ENCODE measurements at places on chromosomes 12 and 14.

DNA sequence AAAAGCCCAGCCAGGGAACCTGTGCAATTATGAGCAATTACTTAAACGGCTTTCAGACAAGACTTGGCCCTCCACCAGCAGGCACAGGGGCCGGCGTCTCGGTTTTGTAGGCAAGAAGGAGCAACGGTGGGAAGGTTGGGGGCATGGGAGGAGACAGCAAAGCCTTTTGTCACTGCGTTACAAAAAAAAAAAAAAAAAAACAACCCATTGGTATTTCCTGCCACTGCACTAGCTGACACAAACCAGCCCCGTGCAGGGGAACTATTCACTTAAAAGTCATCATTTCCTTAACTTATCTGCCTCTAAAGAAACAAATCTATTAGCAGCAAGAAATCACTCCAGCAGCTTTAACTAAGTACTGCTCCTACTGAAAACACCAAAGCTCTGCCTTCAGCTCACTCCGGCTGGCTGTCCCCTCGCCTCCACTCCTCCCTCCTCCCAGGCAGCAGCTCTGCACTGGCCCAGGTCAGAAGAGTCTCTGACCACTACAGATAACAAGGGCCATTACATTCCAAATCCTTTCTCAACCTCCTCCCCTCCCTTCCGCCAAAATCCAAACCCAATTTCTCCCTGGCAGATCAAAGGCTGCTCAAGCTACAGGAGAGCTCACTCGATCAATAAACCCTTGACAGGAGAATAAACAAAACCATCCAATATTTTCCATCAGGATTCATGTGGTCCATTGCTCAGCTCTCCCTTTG is 105.2 kb upstream of the CDKN3 start:
- DNase-seq: no peak

DNA sequence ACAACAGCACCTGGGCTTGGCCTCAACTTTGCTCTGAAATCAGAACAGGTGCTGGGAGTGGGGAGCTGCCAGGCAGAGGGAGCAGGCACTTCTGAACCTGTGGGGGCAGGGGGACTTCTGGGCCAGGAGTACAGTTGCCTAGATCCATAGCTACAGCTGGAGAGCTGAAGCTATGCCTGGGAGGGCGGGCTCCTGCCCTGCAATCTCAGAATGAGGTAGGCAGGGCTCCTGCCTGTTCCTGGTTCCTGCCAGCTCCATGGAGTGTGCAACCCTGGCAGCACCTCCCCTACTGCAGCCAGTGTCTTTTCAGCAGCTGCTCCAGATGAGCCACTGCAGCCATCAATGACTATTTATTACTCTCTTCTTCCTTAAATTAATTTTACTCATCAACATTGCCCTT is 62.1 kb upstream of the NAV3 start:
- no peak for DNase-seq

DNA sequence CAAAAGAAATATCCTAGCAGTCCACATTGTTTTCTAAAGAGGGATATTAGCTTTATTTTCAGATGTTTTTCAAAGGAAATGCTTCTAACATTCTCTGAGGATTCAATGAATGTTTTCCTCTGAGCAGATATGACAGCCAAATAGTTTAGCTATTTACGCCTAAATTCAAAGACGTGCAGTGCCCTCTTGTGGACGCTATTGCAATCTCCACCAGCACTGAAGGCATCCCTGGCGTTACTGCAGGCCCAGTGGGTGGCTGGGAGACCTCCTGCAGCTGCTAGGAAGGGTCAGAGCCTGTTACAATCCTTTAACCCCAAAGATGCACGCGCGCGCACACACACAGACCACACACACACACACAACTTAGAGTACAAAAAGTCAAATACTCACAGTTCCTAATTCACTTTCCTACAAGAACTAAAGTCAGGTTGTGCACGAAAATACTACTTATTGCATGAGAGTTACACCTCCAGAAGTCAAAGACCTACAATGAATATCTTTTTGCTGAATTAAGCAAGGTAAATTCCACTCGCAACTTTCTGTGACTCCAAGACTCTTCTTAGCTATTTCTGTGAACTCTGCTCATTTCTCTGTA is 589.3 kb upstream of the TMEM132C start:
- peak; percentile 80 for DNase-seq

- no peak for DNase-seq
Observed at GRCh38 chr14:89720076-89720687, 234.3 kb downstream of the EFCAB11 start.

GRCh38 chr12:116540622-116541152 is 18.5 kb upstream of the MAP1LC3B2 start:
- no peak for DNase-seq

GRCh38 chr14:30874999-30875787 is 834 bp downstream of the COCH start:
- peak; percentile 24 for DNase-seq

DNA sequence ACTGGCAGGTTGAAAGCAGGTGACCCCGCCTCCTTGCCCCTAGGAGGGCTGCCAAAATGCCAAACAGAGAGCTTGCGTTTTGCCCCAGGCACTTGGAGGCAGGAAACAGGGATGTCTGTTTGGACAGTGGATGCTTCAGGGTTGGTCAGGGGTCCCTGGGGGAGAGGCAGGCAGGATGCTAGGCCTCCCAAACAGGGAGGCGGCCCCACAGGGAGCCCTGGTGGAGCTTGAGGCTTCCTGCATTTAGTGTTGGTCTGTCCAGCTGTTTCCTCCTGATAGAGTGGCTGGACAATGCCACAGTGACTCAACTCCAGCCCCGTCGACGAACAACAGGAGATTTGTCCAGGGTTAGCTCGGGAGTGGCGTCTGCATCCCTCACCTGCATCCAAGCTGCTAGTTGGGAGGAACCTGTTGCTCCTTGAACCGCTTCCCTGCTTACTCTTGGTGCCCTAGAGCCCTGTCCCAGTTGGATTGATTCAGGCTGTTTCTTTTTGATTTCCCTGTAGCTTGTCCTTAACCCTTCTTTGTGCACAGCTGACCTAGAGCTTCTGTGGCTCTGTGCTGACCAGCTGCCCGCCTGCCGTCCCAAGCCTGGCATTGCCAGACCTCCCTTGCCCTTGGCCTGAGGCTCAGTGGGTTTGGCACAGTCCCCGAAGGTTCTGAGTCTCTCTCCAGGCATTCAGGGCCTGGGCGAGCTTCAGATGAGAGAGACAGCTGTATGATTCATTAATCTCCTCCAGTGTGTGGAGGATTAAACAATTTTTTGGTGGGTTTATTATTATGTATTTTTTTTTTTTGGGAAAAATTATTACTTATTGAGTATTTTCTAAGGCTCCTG is 45.9 kb downstream of the TSPAN9 start:
- no peak for DNase-seq

GRCh38 chr12:58106195-58106594 is 164.8 kb downstream of the ATP23 start:
- DNase-seq: no peak

DNA sequence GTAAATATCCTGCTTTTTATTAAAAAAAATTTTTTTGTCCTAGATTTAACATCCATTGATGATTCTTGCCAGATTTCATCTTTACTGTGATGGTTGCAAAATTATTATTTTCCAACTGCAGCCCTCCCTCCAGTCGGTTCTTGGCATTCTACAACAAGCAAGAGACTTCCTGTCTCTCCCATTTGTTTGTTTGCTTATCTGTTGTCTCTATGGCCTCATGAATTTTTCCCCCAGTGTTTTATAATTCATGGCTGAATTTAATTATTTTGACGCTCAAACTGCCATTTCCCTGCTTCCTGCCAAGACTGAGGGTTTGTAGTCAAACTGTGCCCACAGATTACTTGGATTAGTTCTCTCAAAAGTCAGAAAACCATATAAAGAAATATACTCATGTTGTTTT is 25.9 kb downstream of the CGRRF1 start:
- DNase-seq: no peak

GRCh38 chr12:57330992-57331391 is 80.0 kb upstream of the STAC3 start:
- no peak for DNase-seq

DNA sequence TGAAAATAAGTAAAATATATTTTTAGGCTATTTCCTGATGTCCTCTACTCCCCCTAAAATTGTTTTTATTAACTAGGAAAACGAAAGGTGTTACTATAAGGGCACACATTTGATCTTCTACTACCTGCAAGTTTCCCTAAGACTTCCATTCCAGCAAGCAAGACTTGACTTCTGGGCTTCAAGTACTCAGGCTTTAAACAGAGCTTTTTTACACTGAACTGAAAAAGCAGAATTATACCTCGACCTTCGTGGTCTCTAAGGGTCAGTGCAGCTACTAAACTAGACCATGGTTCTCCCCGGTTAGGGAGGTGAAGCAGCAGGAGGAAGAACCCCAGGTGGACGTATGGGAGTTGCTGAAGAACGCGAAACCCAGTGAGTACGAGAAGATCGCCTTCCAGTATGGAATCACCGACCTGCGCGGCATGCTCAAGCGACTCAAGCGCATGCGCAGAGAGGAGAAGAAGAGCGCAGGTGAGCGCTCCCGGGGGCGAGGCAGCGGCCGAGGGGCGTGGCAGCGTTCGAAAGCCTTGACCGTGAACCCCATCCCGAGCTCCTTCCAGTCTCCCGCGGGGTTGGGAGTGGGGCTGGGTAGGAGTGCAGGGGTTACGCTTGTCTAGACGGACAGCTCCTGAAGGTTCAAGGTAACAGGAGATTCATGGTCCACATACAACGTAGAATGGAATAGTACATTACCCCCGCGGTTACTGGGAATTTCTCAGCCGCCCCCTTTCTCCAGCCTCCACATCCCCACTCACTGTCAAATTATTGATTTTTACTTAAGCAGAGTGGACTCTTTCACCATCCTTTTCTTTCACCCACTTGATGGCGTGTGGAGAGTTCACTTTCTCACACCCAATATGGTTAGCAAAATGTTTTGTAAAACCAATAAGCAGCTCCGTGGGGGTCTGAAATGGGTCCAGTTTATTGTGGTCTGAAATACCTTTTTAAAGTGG is 47.6 kb downstream of the MYBPC1 start:
- DNase-seq: no peak

DNA sequence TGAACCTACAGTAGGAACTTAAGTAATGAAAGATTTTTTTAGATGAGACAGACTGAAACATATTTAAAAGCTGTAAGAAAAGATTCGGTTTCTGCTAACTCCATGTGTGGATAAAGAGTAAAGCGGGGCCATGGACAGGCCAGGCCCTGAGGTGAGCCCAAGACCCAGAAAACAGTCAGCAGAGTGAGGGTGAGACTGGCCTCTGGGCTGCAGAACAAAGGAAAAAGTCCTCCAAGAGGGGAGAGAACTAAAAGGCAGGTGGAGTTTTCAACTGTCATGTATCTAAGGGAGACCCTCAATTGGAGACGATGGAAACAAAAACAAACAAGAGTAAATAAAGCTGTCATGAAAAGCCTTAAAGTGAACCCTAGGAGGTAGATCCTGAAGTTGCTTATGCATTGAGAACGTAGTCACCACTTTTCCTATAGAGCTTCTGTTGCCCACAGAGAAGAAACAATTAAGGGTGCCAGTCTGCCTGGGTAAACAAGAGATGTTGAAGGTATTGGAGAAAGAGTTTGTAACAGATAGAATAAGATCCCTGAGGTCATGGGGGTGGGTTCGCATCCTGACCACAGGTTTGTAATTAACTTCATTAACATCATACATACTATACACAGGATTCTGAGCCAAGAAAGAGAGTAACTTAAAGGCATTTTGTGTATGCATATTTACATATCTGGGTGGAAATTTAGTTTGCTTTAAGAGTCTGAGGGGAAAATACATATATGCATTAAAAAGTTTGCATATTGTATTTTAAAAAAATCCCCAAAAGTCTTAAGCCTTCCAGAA is 268.7 kb upstream of the PDE3A start:
- no peak for DNase-seq

GRCh38 chr12:109678719-109679118 is 34.9 kb upstream of the FAM222A start:
- no peak for DNase-seq

- DNase-seq: no peak
Observed at GRCh38 chr12:47778881-47779280, 5.8 kb downstream of the SLC48A1 start.

- DNase-seq: no peak
Observed at GRCh38 chr14:74140374-74140850, 55.7 kb downstream of the LIN52 start.

GRCh38 chr14:95236221-95236620 is 78.9 kb upstream of the DICER1 start:
- no peak for DNase-seq

DNA sequence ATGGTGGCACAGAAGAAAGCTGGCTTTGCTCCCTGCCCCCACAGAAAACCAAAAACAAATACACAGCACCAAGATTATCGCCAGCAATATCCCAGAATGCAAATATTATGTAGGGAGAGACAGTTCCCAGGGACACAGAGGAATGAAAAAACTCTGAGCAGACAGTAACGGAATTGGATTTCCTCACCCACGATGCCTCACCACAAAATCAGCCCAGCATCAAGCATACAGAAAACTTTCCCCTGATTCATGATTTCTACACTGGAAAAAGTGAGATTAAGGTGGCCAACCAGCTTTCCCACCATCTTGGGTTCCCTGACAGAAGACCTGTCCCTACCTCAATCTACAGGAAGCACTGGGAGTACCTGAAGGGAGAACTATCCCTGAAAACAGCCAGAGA is 36.6 kb downstream of the PARP11 start:
- DNase-seq: no peak

- DNase-seq: no peak
Observed at GRCh38 chr12:1777798-1778197, 42.6 kb upstream of the LRTM2 start.

GRCh38 chr12:122886851-122887818 is 8.8 kb downstream of the VPS37B start:
- DNase-seq: no peak

- DNase-seq: no peak
Observed at GRCh38 chr12:108268397-108268796, 70.7 kb downstream of the CMKLR1 start.

DNA sequence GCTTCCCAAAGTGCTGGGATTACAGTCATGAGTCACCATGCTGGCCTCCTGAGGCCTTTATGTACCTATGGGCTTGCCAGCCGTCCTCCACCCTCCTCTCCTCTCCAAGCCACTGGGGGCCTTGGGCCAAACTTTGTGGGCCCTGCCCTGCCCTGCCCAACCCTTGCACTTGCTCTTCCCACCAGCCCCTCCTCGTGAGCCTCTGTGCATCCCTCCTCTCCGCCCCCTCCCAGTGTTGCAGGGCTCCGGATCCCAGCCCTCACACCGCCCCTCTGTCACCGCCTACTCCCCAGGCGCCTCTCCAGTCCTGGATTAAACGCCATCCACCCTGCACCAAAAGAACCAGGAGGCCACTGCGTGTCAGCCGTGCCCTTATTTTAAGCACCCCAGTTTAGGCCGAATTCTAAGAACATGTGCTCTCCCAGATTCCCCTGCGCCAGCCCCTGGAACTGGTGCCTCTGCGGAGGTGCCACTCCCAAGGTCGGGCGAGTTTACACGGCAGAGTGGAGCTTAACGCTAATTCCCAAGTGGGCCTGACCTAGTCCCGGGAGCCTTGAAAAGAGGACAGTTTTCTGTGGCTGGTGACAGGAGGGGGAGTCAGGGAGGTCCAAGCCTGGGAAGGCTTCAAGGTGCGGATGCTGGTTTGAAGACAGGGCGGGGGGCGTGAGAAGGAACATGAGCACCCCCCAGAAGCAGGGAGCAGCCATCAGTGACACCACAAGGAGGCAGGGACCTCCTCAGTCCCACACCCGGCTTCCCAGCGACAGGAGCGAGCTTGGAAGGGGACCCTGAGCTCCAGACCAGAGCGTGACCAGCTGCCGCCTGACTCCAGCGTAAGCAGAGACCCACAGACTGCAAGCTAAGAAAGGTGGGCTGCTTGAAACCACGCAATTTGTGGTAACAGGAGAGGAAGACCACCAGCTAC is 21.2 kb upstream of the CDCA4 start:
- DNase-seq: no peak

- no peak for DNase-seq
Observed at GRCh38 chr12:94260017-94260416, 111.6 kb downstream of the PLXNC1 start.

Measured in SHP77 (cell line).